Activated naive CD4-positive, alpha-beta T cell treated with anti-CD3 and anti-CD28 coated beads, Interleukin-2, amount 10 ng/mL, durations not matched to agents 5 hours and 36 hours (primary cell): ENCODE measurements at places on chromosomes 2 and 18. TPM values are rescaled to one million over a fixed set of nuclear protein-coding genes. Genes with fewer than 3 reads are reported as not detected.

Gene LCT
- 0.13 TPM for total RNA-seq

Gene SLC9A4
- total RNA-seq: 0.10 TPM

Gene TXNDC2
- total RNA-seq: not detected

Gene PCARE
- total RNA-seq: not detected

Gene PEX13
- 16.5 TPM for total RNA-seq

Gene NXPH2
- not detected for total RNA-seq

Gene SCN7A
- not detected for total RNA-seq

Gene KATNAL2
- total RNA-seq: 0.60 TPM

Gene MRO
- not detected for total RNA-seq

Gene KIAA1328
- 5.1 TPM for total RNA-seq

Gene BUB1
- 85.8 TPM for total RNA-seq

Gene CFAP65
- not detected for total RNA-seq

Gene KLHL14
- total RNA-seq: not detected

Gene ALPG
- total RNA-seq: not detected

Gene RETREG2
- 106 TPM for total RNA-seq

Gene CYP27A1
- 0.10 TPM for total RNA-seq

Gene PTGR3
- 39.9 TPM for total RNA-seq
